Psoas muscle (tissue), 8 donors: ENCODE measurements at places on chromosomes 3 and 15.

- DNase-seq, result no peak
Observed at GRCh38 chr15:83914906-83915305, 261.0 kb downstream of the ADAMTSL3 start.

GRCh38 chr3:66299891-66300290, 79.1 kb downstream of the SLC25A26 start:
- DNase-seq, result no peak

- no peak for DNase-seq
Observed at GRCh38 chr15:73660455-73660854, 23.7 kb upstream of the CD276 start.

DNA sequence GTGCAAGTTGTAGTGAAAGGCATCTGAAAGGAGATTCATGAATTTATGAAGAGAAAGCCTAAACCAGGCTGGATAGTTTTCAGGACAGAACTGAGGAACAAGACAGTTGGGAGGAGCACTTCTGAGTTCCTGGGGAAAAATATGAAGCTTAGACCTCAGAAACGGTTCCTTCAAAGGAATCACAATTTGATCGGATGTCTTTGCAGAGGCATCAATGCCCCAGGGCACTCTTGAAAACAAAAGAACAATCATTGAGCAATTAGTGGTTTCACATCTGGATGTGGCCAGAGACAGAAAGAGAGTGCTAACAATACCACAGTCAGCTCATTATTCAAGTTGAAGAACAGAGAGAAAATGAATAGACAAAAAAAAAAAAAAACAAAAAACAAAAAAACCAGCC, 86.2 kb downstream of the KLF13 start:
- no peak for DNase-seq

- no peak for DNase-seq
Observed at GRCh38 chr15:82306791-82307713, 42.2 kb downstream of the GOLGA6L10 start.

- DNase-seq, result no peak
Observed at GRCh38 chr3:146712806-146713205, 107.7 kb upstream of the PLSCR5 start.

- no peak for DNase-seq
Observed at GRCh38 chr3:143226678-143227291, 107.2 kb downstream of the CHST2 start.

GRCh38 chr15:62676891-62677290, 365.7 kb upstream of the TPM1 start:
- no peak for DNase-seq

GRCh38 chr15:72116731-72117485, 1.0 kb downstream of the MYO9A start:
- DNase-seq, result peak; percentile 59

DNA sequence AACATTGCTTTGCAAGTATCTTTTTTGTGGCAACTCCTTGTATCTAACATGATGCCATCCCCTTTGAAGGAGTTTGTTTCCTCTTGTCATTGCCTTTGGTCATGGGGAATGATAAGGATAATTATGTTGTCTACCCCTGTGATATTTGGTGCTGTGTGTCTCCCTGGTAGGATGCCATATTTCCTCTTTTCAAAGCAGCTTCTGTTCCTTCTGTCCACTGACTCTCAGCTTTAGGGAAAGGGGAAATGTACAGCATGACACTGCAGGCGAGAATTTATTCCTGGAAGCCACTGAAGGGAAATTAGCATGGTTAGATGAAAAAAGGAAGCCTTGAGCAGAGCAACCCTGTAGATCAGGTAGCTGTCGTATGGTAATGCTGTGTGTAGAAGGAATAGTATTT, 576.7 kb downstream of the CADM2 start:
- DNase-seq, result no peak

DNA sequence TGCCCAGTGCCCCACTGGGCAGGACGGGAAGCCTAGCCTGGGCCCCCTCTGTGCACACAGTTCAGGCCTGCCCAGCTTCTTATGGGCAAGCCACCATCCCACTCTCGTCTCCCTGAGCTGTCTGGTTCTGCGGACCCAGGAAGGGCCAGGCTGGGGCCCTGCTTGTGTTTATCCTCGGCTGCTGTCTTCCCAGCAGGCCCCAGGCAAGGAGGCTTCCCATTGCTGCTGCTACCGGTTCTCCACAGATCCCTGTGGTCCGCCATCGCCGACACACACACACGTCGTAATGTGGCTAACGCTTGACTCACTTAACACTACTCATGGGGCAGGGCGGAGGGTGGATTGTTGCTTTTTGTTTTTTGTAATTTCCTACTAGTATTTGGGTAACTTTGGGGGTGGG, 52.4 kb upstream of the SLC6A1 start:
- no peak for DNase-seq

DNA sequence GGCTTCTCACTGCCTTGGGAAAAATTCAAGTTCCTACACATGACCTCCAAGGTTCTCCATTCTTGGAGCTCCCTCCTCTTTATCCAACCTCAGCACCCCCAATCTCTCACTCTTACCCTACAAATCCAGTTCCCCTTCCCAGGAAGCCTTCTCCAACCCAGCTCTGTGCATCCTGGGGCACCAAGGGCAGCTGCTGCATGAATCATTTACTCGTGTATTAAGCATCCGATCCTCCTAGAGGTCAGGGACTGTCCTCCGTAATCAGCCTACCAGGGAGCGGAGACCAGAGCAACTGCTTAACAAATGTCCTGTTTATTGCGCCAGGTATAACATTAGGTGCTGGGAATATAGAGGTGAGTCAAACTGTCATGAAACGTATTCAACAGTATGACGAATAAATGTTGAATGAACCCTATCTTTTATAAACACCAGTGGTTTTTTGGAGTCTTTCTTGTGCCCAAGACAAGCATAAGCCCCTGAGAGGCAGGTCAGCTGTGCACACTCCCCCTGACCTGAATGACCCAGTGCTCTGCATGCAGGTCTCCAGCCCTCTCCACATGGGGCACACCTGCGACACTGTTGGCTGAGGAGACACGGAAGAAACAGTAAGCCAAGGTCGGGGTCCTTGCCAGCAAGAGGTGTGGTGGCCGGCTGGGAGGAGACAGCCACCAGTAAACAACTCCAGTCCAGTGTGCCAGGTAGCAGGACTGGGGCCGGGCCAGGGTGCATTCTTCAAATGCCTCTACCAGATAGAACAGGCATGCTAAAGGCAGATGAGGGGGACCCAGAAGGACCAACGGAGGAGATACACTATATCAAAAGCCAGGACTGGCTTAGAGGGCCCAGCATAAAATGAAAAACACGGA, 27.6 kb downstream of the ANP32A start:
- DNase-seq, result no peak

DNA sequence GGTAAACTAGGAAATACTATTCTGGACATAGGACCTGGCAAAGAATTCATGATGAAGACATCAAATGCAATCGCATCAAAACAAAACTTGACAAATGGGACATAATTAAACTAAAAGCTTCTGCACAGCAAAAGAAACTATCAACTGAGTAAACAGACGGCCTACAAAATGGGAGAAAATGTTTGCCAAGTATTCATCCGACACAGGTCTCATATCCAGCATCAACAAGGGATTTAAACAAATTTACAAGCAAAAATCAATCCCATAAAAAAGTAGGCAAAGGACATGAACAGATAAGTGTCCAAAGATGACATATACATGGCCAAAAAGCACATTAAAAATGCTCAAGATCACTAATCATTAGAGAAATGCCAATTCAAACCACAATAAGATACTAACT, 1088.9 kb downstream of the NAALADL2 start:
- DNase-seq, result no peak

DNA sequence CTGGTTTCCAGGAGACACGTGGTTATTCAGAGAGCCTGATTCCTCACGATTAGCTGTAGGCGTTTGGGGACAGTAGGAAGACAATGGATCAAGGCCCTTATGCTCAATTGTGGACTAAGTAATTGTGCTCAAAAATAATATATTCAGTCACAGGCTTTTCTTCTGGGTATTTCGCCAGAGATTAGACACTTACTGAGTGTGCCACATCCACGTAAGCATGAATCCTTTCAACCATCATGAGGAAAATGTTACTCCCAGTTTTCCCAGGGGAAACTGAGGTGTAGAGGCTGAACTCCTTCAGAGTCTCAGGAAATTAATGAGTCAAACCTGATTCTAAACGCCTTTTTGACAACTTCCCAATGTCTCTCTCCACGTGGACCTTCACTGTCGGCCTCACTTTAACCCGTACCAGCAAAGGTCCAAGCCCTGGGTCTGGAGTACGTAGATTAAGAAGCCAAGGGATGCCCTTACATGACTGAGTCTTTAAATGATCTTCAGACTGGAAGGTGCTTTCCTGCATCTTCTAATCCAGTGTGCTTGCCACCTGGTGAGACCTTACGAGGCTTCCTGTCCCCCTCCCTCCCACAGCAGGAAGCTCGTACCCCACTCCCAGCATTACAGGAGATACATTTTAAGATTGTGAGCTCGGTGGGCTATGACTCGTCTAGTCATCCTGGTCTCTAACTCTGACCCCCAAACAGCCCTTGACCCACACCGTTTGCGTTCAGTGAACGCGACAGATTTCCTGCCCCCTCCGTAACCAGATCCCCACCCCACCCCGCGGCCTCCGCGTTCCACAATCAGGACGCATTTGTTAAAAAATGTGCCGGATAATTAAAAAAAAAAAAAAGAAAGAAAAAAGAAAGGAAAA, 1.7 kb downstream of the PKM start:
- DNase-seq, result no peak
